ENCODE measurements at places on chromosomes 5 and 9. TPM values are rescaled to one million over a fixed set of nuclear protein-coding genes. Genes with fewer than 3 reads are reported as not detected.

Gene ZNF879
- 8.6 TPM for polyA plus RNA-seq

Gene EFNA5
- polyA plus RNA-seq, result 24.7 TPM

Gene ACSL6
- 1.8 TPM for polyA plus RNA-seq

Gene NR5A1
- 0.34 TPM for polyA plus RNA-seq

Gene RGS7BP
- polyA plus RNA-seq, result 7.2 TPM

Gene SHOC1
- polyA plus RNA-seq, result 0.61 TPM

Gene FAM151B
- polyA plus RNA-seq, result 5.0 TPM

Gene HEMGN
- 2.4 TPM for polyA plus RNA-seq

Gene LHX3
- polyA plus RNA-seq, result not detected

Gene NR3C1
- 33.1 TPM for polyA plus RNA-seq

Gene MYO10
- 38.8 TPM for polyA plus RNA-seq

Gene ANKRD31
- 0.43 TPM for polyA plus RNA-seq

Gene RPL12
- polyA plus RNA-seq, result 1,447 TPM

Gene NMUR2
- 0.09 TPM for polyA plus RNA-seq

Gene CDO1
- 25.6 TPM for polyA plus RNA-seq

Gene IFNA13
- not detected for polyA plus RNA-seq

Gene IGFBPL1
- polyA plus RNA-seq, result 1.5 TPM

Gene MYOZ3
- 5.9 TPM for polyA plus RNA-seq

Gene SLC27A6
- 1.6 TPM for polyA plus RNA-seq

Gene KIF2A
- 48.0 TPM for polyA plus RNA-seq

Gene SH3GL2
- 4.0 TPM for polyA plus RNA-seq

Gene COL27A1
- polyA plus RNA-seq, result 43.2 TPM

Gene IL9
- not detected for polyA plus RNA-seq

Gene CTSV
- polyA plus RNA-seq, result 31.5 TPM

Gene IDNK
- 12.9 TPM for polyA plus RNA-seq

Gene IFNA7
- not detected for polyA plus RNA-seq

Measured in renal pelvis (tissue), 12 donors.